ENCODE measurements at places on chromosomes 1 and 21. TPM values are rescaled to one million over a fixed set of nuclear protein-coding genes. Genes with fewer than 3 reads are reported as not detected.

AADACL3 gene
- not detected for polyA plus RNA-seq

RHBDL2 gene
- polyA plus RNA-seq: 0.60 TPM

GRCh38 chr1:59379371-59379728 lies 82.5 kb downstream of the FGGY start:
- DNase-seq: no peak

- DNase-seq: no peak
These were observed 55.6 kb upstream of the ADAR start for GRCh38 chr1:154663471-154664060.

DNA sequence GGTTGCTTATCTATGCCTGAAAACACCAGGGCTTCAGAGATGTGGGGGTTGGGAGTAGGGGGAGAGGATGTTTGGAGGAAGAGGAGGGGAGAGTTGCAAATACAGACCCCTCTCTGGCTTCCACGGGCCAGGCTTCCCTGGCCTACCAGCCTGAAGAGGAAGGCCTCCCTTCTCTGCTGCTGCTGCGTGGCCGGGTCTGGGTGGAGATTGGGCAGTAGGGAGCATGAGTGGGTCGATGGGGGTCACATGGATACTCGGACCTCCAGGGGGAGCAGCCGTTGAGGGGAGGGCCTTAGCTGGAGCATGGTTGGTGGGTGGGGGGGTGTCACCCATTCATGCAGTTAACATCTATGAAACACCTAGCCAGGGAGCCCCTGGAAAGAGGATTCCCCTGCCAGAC lies 1.5 kb downstream of the RORC start:
- no peak for DNase-seq

DNA sequence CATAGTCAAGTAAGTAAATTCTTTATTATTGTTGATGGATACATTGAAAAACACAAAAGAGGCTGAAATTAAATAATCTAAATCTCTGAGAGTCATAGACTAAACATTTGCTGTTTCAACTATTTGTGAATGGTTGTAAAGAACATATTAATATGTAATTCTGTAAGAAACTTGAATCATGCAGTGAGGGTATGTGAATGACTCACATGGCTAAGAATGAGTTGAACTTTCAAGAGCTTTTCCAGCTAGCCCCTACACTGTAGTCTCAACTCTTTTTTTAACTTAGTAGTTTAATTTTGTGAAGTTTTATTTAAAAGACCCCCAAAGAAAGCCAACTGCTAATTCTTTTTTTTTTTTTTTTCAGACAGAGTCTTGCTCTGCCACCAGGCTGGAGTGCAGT lies 588.1 kb downstream of the DPYD start:
- DNase-seq: no peak

OR2AK2 gene
- not detected for polyA plus RNA-seq

- no peak for DNase-seq
These were observed 21.3 kb upstream of the UMODL1 start for GRCh38 chr21:42049578-42050430.

DNA sequence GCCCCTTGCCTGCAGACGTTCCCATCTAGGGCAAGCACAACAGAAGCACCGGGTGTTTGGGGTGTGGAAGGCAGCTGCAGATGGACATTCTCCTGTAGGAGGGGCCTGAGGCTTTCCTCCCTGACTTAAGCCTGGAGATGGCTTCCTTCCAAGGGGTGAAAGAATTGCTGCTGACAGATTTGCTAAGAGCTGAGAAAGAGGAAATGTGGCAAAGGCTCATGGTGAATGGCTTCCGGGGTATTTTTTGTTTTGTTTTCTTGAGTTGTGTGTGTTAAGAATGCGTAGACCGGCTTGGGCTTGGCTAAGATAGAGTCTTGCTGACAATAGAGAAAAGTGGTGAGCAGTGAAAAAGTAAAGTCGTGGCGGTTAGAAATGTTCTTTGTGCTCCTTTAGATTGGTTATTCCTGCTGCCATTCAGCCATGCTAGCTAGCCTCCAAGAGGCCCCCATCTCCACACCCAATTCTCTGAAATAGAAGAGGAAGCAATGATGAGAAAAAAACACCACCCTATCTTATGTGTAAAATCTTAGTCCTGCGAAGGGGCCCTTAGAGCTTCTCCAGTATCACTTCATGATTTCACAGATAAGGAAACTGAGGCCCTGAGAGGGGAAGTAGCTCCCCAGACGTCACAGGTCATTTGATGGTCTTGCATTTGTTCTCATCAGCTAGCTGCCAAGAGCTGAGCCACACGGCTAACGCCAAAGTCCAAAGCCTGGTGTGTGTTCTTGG lies 36.9 kb downstream of the EIF2D start:
- peak; percentile 67 for DNase-seq

DNA sequence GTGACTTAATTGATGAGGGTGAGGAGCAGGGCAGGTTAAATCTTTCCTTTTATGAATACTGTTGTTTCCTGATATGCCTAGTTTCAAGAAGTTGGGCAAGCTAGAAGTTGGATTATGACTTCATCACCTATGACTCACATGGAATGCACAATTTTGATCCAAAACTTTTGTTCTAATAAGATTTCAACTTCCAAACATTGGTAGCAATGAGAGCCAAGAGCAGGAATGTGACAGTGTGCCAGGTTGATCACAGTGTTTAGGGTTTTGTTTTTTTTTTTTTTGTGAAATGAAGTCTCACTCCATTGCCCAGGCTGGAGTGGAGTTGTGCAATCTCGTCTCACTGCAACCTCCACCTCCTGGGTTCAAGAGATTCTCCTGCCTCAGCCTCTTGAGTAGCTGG lies 349.4 kb downstream of the DUSP10 start:
- DNase-seq: no peak

GRCh38 chr21:34781526-34781925 lies 112.7 kb downstream of the CLIC6 start:
- DNase-seq: no peak

DNA sequence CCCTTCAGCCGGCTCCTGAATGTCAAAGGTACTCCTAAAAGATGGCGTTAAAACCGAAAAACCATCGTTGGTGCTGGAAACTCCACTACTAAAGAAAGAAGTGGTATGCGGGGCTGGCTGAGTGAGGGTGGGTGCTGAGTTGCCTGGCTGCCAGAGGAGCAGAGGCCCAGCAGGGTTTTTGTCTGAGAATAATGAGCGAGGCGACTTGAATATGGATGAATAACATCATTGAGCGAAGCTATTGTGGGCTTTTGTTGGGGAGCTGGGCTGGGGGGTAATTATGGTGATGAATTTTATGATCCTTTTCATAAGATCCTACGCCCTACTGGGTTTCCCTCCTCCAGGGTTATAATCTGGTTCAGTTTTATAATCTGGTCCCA lies 2.0 kb downstream of the PDPN start:
- DNase-seq: no peak

DNA sequence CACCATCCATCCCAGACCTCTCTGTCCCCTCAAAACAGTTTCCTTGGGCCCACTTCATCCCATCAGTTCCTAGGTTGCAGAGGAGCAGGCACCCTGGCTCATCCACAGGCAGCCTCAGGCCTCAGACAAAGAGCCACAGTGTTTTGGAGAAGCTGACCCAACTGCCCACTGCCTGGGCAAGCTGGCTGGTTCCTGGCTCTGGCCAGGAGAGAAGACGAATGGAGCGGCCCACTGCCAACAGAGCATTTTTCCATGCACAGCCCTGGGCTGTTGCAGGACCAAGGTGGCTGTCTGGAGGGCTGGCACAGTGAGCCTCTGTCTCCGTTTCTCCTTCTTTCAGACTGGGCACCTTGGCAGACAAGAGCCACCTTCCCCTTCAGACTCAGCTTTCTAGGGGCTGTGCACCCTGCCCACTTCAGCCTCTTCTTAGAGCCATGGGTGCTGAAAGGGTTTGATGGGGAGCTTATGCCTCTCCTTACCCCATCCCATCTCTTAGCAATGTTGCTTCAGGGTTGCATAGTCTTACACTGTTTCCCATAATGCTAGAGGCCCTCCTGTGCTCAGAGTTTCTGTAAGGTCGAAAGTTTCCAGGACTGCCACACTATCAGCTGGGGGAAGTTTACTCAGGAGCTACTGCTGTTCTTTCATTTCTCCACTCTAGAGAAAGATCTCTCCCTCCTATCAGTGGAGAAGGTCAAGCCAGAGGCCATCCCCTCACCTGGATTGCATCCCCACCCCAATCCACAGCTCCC lies 973 bp downstream of the FMOD start:
- DNase-seq: no peak

GRCh38 chr1:7177438-7178146 lies 392.3 kb downstream of the CAMTA1 start:
- no peak for DNase-seq

GRCh38 chr1:156889802-156890580 lies 3.5 kb upstream of the PEAR1 start:
- peak; percentile 88 for DNase-seq

DNA sequence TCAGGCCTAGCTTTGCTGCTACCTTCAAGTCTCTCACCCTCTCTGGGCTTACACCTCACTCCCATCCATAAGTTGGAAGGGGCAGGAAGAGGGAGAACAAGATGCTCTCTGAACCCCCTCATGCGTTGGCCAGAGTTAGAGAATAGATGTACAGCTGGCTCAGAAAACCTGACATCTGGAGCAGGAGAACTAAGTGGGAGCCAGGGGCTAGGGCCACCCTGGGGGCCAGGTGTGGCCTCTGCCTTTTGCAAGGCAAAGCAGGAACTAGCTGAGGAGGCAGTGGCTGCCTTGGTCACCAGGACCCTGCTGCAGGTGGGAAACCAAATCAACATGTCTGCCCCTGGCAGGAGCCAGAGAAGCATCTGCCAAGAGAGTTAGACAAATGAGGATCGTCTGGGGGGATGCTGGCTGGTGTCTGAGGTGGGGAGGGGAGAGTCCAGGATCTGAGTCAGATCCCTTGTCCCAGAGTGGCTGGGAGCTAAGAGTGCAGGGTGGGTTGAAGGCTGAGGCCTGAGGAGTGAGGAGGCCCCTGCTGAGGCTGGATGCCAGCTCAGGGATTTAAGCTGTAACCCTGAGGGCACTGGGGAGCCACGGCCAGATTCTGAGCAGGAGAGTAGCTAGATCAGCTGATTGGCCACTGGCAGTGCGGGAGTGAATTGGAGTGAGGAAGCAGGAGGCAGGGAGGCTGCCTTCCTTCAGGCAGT lies 115.0 kb downstream of the EPHB2 start:
- no peak for DNase-seq

GRCh38 chr1:168509210-168509609 lies 34.6 kb downstream of the XCL2 start:
- no peak for DNase-seq

DNA sequence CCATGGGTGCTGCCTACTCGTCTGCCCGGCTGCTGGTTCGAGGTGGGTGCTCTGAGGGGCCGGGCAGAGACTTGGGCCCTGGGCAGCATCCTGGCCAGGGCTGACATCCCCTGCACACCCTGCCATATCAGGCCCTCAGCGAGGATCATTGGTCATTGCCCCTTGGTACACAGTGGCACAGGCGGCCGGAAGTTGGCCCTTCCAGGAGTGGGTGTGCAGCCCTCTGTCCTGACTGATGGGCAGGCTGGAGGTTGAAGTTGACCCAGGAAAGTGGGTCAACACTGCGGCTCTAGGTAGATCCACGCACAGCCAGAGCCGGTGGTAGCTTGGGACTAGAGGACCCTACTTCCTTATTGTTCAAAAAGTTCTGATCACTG lies 72.9 kb downstream of the TRIM11 start:
- no peak for DNase-seq

PODN gene
- 6.6 TPM for polyA plus RNA-seq

GRCh38 chr1:160130939-160131338 lies 15.4 kb downstream of the ATP1A2 start:
- no peak for DNase-seq

- DNase-seq: no peak
These were observed 38.2 kb downstream of the KCNAB2 start for GRCh38 chr1:6083801-6084446.

ITSN1 gene
- 65.1 TPM for polyA plus RNA-seq

PADI3 gene
- polyA plus RNA-seq: not detected

DNA sequence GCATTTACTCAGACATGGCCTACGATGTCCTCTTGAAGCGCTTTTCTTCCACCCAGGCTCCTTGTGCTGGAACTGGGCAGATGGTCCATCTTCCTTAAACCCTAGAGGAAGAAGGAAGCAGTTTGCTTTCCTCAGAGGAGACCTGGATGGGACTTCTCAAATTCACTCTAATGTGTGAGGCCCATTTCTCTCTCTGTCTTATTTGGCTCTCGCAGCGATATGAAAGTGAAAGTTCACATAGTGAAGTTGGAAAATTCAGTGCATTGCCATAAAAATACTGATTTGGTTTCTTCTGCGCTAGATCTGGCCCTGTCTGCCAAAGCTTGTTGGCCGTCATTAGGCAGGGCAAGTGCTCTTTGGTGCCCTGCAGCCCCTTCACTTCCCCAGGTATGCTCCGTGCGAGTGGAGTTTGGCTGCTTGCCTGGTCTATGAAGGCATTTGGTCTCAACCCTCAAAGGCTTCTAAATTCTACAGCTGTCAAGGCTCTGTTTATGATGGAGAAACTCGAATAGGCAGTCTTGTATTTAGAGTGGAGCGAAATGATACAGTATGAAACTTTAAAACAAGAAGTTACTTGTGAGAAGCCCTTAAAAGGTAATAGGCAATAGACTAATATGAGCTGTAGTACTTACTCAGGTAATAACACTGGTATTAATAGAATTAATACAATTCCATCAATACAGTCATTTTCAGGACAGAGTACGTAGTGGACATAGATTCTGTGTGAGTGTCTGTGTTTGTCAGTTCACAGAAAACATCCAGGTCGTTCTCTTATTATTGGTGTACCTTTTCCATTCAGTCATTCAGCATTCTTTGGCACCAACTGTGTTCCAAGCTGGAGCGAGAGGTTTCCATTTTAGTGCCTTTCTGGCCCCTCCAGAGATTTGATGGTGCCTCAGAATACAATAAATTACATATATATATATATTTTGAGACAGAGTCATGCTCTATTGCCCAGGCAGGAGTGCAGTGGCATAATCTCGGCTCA lies 20.5 kb downstream of the SZRD1 start:
- peak; percentile 70 for DNase-seq

HES5 gene
- polyA plus RNA-seq: 0.54 TPM

HMGN2 gene
- polyA plus RNA-seq: 561 TPM

GRCh38 chr1:27863538-27863915 lies 8.8 kb upstream of the THEMIS2 start:
- DNase-seq: no peak

DNA sequence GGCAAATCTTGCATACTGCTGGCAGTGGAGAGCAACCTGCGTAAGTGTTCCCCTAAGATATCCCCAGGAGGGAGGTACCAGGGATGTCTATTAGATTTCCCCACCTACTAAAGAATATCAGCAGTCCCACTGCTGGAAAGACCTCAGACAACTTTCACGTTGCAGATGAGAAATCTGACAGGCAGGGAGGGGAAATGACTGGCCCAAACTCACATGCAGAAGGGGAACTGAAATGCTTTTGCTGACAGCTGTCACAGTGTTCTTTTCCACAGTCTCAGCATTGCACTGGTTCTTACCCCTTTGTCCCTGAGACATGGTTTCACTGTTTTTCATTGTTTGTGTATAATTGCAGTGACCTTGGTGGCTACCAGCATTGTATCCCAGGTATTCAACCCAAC lies 84.8 kb upstream of the ATP1A1 start:
- DNase-seq: no peak

Data from muscle of arm (tissue), 14 donors.